ENCODE measurements at places on chromosomes 1 and 21.

- DNase-seq = no peak
Observed at GRCh38 chr1:12634156-12634555, 9.7 kb upstream of the AADACL4 start.

DNA sequence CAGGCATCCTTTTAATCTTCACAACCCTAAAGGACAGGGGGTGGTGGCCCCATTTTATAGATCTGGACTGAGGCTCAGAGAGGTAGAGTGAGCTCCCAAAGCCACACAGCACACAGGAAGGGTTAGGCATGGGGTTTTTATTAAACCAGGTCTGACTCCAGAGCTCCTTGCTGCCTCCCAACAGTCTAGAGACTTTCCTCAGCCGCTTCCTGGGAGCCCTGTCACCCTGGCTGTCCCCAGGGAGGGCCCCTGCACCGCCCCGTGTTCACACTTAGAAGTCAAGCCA lies 8.0 kb upstream of the EPHA8 start:
- no peak for DNase-seq

DNA sequence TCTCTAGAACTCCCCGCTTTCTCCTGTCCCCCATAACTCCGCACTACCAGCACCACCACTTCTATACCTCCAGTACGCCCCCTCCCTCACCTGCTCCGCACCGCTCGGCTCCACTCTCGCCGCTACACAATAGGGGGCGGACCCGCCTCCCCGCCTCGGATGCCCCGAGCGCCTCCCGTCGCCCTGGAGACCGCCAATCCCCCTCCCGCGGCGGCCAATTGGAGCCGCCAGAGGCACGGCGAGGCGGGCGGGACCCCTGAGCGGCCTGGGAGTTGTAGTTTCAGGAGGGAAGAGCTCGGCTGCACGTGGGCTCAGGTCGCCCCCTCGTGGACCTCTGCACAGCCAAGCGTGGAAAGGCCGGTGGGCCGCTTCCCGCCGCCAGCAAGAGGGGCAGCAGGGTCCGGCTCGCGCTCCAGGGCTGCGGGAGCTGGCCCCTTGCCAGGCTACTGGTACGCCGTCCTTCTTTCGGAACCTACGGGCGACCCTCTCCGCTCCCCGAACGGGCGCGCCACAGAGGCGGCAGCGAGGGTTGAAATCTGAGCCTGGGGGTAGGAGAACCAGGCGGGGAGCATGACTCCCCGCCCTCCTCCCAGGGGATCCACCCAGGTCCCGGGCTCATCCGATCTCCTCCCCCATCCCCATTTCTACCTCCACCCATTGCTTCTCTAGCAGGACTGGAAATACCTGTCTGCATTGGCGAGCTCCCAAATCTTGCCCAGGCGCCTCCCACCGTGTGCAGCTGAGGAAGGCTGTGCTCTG lies at the start of gene IGSF9:
Gene IGSF9, minus strand, starts transcription at position 131 of the 759 bp plus-strand sequence. CDS start 2,159 bp downstream, outside the sequence.
- peak; percentile 59 for DNase-seq

- no peak for DNase-seq
Observed at GRCh38 chr1:70919706-70920323, 127.8 kb downstream of the PTGER3 start.

- peak; percentile 57 for DNase-seq
Observed at GRCh38 chr1:24735509-24736375, 9.5 kb upstream of the CLIC4 start.

- DNase-seq = peak; percentile 23
Observed at GRCh38 chr1:62727656-62728407, 39.6 kb upstream of the DOCK7 start.

DNA sequence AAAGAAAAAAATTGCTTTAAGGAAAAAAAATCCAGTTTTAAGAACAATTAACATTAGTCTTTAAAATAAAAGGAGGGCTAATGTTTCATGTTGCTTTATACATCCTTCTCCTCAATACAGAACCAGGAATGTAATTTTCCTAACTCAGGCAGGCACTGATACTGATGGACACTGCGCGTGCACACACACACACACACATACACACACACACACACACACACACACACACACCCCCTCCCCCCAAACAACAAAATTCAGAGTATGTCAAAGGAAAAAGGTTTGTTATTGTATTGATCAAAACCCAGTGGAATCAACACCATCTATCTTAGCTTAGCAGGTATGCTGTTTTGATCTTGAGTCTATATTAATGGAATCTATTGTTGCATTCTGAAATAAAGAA lies 31.6 kb downstream of the PTP4A2 start:
- no peak for DNase-seq

- DNase-seq = peak; percentile 58
Observed at GRCh38 chr1:53729456-53730223, 9.3 kb downstream of the GLIS1 start.

GRCh38 chr1:226489718-226490425 lies 58.7 kb upstream of the STUM start:
- DNase-seq = no peak

Data from iris pigment epithelial cell (primary cell).